ENCODE measurements at places on chromosomes 3 and 15.
A peak's percentile ranks its signal among the peaks of the same experiment; 100 is the strongest.

- no peak for DNase-seq
These were observed 90.1 kb upstream of the NEO1 start for GRCh38 chr15:72962054-72962702.

DNA sequence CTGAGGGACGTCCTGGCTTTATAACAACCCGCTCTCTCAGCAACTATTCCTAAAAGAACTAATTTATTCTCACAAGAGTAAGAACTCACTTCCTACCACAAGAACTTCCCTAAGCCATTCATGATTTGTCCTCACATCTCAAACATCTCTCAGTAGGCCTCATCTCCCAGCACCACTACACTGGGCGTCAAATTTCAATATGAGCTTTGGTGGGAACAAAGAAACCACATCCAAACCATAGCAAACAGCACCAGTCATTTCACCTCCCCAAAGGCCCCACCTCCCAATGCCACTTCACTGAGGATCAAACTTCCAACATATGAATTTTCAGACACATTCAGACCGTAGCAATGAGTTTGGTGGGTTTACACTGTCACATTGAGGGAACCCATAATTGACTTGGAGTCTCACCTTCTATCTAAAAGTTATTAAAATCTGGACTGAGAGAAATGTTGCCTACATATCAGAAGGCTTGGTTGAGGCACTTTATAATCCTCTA, 116.4 kb upstream of the AGBL1 start:
- DNase-seq = no peak

DNA sequence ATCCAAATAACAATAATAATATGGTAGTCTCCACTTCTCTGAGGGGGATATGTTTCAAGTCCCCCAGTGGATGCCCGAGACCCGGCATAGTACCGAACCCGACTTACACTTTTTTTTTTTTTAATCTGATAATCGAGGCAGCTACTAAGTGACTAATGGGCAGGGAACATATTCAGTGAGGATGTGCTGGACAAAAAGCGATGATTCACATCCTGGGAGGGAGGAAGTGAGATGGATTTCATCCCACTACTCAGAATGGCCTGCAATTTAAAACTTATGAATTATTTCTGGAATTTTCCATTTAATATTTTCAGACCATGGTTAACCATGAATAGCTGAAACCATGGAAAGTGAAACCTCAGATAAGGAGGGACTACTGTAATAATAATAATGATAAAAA, 49.5 kb upstream of the SELENOK start:
- no peak for DNase-seq

- DNase-seq = no peak
These were observed 87.8 kb downstream of the WNT7A start for GRCh38 chr3:13792051-13792490.

DNA sequence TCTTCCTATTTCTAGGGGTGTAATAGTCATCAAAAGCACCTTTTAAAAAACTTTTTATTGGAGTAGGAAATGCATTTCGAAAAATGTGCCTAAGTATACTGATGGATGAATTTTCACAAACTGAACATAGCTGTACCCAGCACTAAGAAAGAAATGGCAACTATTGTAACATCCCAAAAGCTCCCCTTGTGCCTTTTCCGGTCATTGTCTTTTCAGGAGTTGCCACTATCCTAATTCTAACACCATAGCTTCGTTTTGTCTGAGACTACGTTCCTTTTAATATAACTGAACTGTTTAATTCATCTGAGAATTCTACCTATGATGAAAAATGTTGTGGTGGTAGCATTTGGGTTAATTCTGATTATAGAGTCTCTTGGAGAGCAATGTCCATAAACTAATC, 1.9 kb downstream of the TIMMDC1 start:
- DNase-seq = no peak

- no peak for DNase-seq
These were observed 643.0 kb upstream of the GOLIM4 start for GRCh38 chr3:168738527-168739325.

DNA sequence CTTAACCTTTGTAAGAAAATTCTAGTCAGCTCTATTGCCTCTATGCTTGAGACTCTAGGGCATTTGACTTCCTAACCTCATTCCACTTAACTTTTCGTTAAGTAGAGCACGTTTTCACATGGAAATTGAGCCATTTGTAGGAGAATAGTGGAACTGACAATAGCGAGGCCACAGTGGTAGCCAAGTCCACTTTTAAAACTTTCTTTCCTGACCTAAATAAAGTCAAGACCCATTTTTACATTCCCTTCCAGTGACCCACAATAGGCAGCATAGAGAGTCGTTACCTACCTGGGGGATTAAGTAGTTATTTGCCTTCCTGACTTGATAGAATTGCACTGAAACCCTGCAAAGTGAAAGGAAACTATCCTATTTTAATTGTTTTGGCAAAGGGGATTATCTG, 386.0 kb upstream of the NECTIN3 start:
- no peak for DNase-seq

GRCh38 chr3:196235452-196236122, 19.3 kb downstream of the SLC51A start:
- DNase-seq = no peak

- no peak for DNase-seq
These were observed 450.4 kb downstream of the UNC13C start for GRCh38 chr15:54428596-54428995.

DNA sequence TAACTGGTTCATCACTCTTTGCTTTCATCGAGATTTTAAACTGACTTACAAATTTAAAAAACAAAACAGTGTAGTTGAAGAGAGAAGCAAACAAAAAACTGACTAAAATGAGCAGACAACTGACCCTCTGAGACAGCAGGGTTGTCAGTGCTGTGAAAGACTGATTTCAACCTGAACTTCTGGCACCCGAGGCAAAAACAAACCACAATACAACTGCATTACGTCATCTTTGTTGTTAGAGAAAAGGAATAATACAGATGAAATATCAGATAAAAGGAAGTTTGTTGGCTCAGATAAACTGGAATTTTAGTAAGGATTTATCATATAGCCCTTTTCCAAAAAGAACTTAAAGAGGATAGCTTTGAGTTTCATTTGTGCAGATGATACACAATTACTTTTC, 51.1 kb downstream of the PARP15 start:
- no peak for DNase-seq

DNA sequence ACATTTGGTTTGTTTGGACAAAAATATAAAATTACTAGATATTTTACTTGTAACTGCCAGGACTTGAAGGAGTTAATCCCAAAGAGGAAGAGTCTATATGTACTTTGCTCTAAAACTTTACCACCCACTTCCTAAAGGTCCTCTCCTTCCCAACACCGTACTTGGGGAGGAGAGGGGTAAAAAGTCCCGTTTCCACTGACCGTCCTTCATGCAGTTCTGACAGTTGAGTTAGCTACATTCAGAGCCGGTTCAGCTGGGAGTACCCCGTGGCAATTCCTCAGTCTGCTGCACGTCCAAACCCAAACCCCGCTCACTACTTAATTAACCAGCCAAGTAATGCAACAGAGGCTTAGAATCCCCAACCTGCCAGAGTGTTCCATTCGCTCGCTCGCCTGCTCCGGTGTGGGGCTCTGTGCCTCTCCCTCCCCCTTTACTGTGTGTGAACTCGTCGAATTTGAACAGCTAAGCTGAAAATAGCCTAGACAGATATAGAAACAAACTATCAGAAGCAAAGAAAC, 519.7 kb downstream of the FOXP1 start:
- peak; percentile 41 for DNase-seq

- peak; percentile 51 for DNase-seq
These were observed 69.0 kb downstream of the RAB7A start for GRCh38 chr3:128794770-128795649.

- no peak for DNase-seq
These were observed 67.6 kb upstream of the RAP2B start for GRCh38 chr3:153094386-153094785.
